ENCODE measurements at places on chromosomes 12 and 14.

DNA sequence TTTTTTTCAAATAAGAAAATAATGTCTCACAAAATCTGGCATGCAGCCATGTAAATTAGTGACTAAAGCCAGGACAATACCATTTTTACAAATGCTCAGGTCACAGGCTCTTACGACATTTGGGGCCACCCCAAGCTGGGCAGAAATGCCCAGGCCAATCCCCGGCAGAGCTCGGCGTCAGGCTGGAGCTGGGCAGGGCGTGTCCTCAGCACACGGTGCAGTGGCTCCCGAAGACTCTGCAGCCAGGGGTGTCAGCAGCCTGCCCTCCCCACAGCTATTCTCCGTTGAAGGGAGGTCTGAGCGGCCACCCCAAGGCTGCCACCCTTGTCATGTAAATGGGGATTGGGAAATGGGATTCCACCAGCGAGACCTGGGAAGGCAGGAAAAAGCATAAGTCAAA lies 158.6 kb downstream of the DICER1 start:
- DNase-seq: no peak

GRCh38 chr12:73390261-73390660 lies 1118.1 kb downstream of the TRHDE start:
- no peak for DNase-seq

DNA sequence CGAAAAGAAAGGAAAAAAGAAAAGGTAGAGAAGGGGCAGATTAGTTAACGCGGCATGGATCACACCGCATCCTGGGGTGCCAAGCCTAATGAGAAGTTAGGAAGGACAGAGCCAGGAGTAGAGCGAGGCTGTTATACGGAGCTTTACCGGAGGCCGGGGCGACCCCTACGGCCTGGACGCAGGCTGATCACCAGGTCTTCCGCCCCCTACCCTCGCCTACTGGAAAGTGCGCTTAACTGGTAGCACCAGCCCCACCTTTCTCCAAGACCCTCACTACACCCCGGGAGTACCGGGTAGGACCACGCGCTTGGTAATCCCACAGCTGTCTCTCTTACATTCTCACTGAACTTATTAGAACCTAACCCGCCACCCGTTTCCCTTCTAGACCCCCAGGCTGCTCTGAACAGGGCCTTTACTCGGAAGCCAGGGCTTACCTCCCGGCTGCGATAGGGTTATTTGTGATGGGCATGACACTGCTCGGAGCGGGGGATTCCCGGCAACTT lies 33.8 kb downstream of the WBP11 start:
- DNase-seq: peak; percentile 68

- no peak for DNase-seq
Observed at GRCh38 chr14:61196792-61197191, 84.3 kb downstream of the TMEM30B start.

- DNase-seq: no peak
Observed at GRCh38 chr14:29756019-29756385, 171.6 kb downstream of the PRKD1 start.

DNA sequence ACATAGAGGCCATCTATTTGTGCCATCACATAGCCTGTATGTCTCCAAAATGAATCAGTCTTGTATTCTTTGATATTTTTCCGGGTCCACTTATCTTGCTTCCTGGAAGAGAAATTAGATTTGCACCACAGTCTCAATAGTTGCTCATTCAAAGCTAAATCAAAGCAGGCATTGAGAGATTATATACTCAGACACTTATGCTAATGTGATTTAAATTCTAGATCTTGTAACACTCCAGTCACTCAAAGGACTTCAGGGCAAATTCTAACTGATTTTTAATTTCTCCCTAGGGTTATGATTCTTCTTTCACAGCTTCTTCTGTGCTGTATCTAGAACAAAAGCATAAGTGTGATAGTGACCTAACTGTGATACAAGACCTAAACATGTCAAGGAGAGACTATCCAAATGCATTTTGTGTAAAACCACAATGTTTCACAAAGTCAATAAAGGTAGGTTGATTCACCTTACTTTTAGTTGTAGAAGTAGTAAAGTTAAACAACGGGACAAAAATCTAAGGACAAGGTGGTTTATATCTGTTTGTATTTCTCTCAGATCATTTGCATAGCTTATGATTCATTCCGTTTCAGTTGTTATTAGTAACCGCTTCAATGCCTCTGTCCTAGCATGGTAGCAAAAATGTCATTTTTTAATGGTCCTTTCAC lies 26.8 kb downstream of the PLBD1 start:
- no peak for DNase-seq

DNA sequence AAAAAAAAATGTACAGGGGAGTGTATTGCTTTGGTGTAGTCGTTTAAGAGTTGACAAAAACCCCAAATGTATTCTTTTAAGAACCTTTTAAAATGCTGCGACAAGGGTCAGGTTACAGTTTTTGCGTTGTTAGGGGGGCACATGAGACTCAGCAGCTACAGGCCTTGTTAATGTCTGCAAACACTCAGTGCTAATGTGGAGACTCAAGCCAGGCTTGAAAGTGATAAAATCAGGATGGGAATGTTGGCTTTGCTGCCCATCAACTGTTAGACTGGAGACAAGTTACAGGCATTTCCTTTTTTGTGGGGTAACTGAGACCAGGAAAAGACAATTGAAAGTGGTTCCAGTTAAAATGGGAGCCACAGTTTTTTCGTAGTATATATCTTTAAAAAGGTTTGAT lies 84.8 kb downstream of the PRKCH start:
- no peak for DNase-seq

GRCh38 chr12:81499809-81500208 lies 259.3 kb downstream of the PPFIA2 start:
- no peak for DNase-seq
